EL (cell line): ENCODE measurements at places on chromosomes 6 and 20.

DNA sequence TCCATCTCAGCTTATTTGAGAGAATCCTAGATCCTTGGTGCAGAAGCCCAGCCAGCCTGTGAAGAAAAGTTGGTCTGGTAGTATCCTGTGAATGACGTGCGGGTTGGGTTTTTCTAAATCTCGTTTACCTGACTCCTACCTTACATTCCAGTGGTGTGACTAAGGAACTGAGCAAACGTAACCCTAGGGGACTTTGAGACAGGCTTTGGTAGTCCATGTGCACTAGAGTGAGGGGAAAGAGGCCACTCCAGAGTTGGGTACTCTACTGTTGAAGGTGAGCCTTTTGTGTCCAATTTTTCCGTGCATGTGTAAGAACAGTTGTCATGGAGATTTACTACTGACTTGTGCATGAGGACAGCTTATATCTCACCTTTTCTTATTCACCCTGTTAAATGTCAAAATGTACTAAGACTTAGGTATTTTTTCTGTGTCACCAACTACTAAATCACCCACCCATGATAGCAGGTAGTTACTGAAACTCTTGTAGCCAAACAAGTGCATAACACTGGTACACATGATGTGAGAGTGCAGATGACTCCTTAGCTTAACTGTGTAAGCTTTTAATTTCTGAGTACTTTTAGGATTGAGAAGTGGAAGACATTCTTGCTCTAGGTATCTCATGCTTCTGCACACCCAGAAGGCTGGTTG, 26.3 kb upstream of the PLCG1 start:
- no peak for DNase-seq

DNA sequence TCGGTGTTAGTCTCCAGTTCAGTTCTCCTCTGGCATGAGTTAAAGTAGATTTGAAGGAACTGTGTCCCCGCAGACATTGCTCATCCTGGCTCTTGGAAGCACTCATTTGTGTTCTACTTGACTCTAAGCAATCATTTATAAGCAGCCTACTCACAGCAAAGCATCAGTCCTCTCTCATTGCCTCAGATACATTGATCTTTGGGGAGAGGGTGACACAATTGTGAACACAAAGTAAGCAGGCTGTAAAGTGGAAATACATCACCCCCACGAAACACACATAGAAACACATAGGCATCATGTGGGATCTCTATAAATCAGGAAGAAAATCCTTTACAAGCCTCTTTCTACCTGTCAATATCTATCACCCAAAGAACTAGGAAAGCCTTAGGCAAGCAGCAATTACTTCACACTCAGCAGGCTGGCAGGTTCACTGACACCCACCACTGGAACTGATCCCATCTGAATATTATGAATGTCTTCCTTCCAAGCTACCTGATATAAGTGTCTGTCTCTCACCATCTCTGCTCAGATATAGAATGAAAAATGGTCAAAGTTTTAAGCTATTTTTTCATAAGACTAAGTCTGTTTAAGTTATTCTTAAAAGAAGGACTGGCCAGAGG, 675.8 kb downstream of the HACE1 start:
- DNase-seq = no peak

GRCh38 chr20:57620274-57620990, at the start of gene ZBP1:
ZBP1 (minus strand) TSS chr20:57620426; CDS start chr20:57620295, 131 bp downstream.
- DNase-seq = no peak

- DNase-seq = no peak
These were observed 5.9 kb upstream of the TCP11 start for GRCh38 chr6:35147026-35147425.

GRCh38 chr6:99810942-99811620, 182.9 kb downstream of the MCHR2 start:
- no peak for DNase-seq

GRCh38 chr6:153727885-153728284, 311.2 kb upstream of the OPRM1 start:
- peak; percentile 12 for DNase-seq

DNA sequence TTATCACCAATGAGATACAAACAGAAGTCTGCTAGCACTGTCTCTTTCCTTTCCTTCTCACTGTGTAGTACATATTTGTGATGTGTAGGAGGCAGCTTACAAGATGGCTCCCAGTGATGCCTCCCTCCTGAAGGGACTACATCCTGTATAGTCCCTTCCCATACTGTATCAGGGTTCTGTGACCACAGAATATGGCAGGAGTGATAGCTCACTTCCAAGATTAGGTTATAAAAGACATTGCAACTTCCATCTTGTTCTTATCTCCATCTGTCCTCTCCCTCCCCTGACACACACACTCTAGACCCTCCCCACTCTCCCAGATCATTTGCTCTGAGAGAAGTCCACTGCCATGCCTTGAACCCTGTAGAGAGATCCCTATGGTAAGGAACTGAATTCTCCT, 38.0 kb downstream of the SESN1 start:
- no peak for DNase-seq

GRCh38 chr20:59482351-59483187, 121.8 kb upstream of the PHACTR3 start:
- no peak for DNase-seq

DNA sequence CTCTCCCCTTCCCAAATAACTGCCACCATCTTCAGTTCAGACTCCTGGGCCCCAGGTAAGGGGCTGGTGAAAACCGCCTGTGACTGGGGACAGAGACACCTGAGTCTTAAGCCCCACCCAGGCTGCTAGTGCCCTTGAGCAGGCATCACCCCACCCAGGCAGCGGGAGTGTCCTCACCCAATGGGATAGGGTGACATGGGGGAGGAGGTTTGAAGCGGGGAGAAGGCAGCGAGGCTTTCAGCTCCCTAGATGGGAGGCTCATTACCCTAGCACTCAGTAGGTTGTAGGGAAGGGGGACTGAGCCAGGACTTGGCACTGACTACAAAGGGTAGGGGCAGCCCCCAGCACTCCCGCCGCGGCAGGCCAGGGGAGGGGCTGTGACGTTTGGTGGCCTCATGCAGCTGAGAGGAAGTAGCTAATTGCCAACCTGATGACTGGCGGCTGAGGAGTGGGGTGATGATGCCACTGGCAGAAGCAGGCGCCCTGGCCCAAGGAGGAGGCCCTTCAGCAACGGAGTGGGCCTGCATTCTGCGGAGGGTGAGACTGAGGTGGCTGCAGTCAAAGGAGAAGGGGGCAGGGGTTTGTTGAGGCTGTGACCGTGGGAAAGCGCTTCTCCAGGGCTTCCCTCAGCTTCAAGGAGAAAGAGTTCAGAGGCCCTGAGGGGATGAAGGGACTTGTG, 126.9 kb downstream of the MRPL14 start:
- no peak for DNase-seq

DNA sequence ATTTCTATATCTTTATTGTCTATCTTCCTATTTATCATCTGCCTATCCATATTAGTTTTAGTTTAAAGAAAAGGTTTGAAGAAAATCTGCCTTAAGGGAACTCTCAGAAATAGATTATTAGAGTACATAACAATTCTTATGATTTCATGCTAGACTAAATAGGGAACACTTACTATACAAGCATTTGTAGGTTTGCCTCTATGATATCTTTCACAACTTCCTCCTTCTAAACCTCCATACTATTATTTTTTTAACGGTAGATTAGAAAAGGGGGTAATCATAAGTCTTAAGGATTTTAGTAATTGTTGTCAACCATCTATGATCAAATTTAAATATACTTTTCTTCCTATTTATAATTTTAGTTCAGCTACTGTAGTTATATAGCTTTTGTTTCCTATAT, 11.6 kb upstream of the DSE start:
- no peak for DNase-seq

GRCh38 chr6:40844246-40844645, 194.8 kb downstream of the UNC5CL start:
- DNase-seq = no peak

GRCh38 chr6:42131531-42131930, 10.9 kb downstream of the C6orf132 start:
- DNase-seq = peak; percentile 82

GRCh38 chr6:90581146-90581545, 5.7 kb downstream of the MAP3K7 start:
- no peak for DNase-seq

GRCh38 chr6:140178935-140179334, 804.5 kb upstream of the CITED2 start:
- DNase-seq = peak; percentile 79

- no peak for DNase-seq
These were observed 20.4 kb downstream of the MDFI start for GRCh38 chr6:41658636-41659035.

DNA sequence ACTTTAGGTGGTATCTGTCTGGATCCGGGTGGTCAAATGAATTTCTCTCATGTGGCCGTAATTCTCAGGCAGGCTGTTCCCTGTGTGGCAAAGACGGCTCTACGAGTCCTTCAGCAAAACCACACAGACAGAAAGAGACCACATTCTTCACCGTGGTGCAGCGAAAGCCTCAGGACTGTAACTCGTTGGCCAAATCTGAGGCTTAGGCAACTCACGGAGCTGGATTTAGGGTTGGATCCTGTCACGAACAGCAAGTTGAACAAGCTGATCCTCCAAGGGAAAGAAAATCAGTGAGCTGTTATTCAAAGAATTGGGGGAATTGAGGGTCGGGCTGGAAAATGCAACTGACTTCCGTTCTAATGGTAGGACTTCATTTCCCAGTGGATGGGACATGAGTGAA, 167.4 kb downstream of the ZMYND8 start:
- DNase-seq = no peak

GRCh38 chr6:31899882-31900722, 1.8 kb downstream of the ZBTB12 start:
- no peak for DNase-seq

- peak; percentile 58 for DNase-seq
These were observed 8.3 kb downstream of the PI16 start for GRCh38 chr6:36962874-36963273.

DNA sequence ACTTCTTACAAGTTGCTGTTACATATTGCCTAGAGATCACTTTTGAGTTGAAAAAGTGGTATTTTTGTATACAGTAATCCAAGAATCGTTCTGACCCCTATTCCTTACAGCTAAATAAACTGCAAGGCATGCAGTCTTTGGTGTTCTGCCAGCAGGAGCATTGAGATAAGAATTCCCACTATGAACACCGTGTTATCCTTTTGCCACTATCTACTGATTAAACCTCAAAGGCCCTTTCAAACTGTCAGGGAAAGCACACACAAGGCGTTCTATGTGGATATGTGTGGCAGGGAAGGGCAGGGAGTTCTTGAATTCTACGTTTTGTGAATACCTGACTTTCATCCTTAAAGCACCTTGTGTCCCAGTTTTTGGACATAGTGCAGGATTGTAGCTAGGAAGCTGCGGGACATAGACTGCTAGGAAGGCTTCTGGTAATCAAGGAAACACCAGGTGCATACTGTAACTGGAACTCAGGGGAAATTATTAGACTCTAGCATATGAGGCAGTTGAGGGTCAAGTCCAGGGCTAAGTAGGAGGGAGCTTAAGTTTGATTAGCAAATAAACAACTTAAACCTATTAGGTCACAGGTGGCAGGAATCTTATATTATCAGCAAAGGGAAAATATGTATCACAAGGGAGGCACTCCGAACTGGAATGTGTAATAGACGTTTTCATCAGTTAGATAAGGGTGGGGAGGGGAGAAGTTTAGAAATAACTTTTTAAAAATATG, 506.6 kb downstream of the RNF144B start:
- no peak for DNase-seq

- no peak for DNase-seq
These were observed 15.1 kb downstream of the SRSF6 start for GRCh38 chr20:43472671-43473380.

GRCh38 chr6:13260101-13260598, 68.2 kb downstream of the TBC1D7 start:
- DNase-seq = no peak

DNA sequence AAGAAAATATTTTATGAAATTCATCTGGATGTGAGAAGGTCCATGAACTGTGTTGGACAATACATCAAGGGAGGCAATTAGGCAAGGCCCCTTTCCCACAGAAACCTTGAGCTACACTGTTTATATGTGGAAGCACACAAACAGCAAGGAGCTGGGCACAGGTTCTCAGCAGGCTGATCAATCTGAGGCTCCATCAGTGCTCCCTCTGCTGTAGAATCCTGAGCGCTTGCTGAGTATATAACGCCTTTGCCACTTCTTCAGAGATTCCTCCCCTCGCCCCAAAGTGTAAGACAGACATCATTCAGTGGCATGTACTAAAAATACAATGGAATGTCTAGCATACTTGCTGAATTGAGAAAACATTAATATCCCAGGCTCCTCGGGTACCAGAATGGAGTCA, 146.9 kb downstream of the PRKN start:
- no peak for DNase-seq

DNA sequence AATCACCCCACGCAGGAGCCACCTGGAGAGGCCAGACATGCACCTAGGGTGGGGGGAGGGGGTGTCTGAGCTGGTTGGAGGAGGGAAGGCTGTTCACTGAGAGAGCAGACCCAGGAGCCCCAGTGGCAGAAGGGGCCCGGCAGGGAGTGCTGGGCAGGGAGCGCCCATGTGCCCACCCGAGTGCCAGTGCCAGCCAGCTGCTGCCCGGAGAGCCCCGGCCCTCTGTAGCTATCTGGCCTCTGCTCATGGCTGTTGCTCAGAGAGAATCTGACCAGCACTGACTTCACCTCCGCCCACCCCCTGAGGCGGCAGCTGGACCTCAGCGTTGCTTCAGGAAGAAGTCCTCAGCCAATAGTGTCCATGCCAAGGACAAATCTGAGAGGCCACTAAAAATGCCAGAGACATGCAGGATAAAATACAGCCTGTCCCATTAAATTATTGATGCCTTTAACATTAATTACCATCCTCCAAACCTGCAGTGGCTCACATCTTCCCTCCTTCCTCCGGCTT, 22.8 kb downstream of the SLC17A9 start:
- no peak for DNase-seq

- no peak for DNase-seq
These were observed 4.7 kb upstream of the MAP3K4 start for GRCh38 chr6:160986851-160987250.

DNA sequence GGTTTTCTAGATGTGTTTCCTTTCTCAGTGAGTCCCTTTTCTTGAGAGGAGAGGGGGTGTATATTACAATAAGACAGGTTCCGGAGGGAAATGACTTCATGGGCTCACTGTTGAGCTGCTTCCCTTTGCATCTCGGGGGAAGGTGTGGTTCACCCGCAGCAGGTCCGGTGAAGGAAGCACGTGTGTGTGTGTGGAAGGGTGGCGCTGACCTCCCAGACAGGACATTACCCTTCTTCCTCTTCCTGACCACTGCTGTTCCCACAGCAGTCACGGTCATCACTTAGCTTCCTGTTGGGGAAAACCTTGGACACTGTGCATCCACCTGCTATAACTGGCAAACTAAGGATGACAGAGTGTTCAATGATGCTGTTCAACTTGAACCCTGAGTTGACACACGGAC, 83.6 kb downstream of the PLEKHG1 start:
- no peak for DNase-seq

GRCh38 chr6:31547727-31548543, 527 bp downstream of the NFKBIL1 start:
- DNase-seq = no peak
